ENCODE measurements at places on chromosomes 13 and 19.
A peak's percentile ranks its signal among the peaks of the same experiment; 100 is the strongest.

GRCh38 chr13:97432232-97432916, 1.6 kb upstream of the RAP2A start:
- no peak for DNase-seq

GRCh38 chr19:8208922-8209461, at the start of gene CERS4:
TSS of gene CERS4 (plus strand) at chr19:8209370. CDS start at chr19:8251077, 41,707 bp downstream.
- peak; percentile 71 for DNase-seq

GRCh38 chr13:26420282-26420960, 137.1 kb upstream of the WASF3 start:
- no peak for DNase-seq

GRCh38 chr13:112928972-112929782, 39.8 kb upstream of the MCF2L start:
- DNase-seq: no peak

DNA sequence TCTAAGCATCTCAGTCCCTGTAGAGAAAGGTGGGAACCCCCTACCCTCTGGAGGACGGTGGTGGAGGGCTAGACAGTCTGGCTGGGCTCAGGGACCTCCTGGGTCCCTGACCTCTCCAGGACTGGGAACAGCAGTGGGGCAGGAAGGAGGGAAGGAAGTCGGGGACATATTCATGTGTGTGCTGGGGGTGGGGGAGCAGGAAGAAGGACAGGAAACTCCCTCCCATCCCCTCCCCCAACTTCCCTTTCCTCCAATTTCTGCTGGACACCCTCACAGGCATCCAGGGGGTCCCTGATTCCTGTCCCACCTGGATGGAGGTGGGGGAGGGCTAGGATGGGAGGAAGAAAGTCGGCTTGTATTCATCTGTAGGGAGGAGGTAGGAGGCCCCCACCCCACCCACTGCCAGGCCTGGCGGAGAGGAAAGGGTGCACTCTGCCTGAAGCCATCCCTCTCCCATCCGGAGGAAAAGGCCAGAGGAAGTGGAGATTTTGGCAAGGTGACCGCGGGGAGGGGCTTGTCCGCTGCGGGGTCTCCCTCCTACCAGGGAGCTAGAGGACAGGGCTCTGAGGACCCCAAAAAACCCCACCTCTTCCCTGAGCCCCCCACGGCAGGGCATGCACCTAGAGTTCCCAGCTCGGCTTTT, 2.3 kb downstream of the NOVA2 start:
- DNase-seq: no peak

GRCh38 chr19:7916955-7917266, 2.3 kb downstream of the TGFBR3L start:
- no peak for DNase-seq

GRCh38 chr13:60453490-60453889, 56.5 kb downstream of the TDRD3 start:
- no peak for DNase-seq

DNA sequence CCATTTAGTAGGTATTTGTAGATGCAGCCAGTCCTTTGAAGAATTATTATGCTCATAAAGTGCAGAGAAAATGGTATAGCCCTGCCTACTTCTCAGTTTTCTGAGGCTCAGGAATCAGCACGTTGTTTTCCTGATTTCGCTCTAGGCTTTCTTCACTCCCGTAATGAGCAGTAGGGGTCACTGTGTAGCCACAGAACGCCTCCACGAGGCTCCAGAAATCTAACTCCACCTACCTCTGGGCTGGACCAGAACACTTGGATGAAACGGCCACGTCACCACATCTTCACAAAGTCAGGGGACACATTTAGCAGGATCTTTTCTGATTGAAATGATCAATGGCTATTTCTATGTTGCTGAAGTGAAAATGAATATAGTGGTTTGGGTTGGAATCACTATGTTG, 49.8 kb upstream of the GTF3A start:
- DNase-seq: peak; percentile 29

- peak; percentile 47 for DNase-seq
Observed at GRCh38 chr19:45250832-45251451, at the start of gene MARK4. TSS of gene MARK4 (plus strand) at chr19:45251271. CDS start at chr19:45251589, 318 bp downstream.

DNA sequence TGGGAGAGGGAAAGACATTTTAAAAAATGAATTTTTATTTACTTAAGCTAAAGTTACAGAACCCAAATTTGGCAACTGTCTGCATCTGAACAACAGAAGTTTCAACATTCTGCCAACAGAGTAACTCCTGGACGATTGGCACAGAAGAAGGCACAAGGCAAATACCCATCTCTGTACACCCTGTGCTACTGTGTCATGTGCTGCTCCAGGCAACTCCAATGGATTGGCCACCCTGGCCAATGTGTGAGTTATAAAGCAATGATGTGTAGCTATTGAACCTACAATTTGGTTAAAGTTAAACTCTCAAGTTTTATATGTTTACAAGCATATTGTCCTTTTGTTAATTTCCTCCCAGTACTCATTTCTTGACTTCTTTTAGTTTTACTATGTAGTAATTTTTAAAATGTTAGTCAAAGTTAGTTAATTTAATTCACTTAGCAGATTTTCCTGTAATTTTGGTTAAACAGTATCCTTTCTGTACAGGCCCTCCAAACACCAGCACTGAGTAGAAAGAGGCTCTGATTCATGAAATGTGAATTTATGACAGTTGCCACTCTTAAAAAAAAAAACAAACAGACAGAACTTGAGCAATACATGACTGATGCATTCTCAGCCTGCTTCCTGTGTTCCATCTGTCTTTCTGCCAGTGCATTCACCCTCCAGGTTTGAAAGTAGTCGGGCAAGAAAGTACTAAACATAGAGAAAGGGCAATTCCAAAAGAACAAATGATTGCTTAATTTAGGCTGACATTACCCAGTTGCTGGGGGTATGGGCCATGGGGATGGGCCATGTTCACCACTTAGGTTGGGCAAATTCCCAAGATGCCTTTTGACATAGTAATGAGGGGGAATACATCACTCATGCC, 5.9 kb downstream of the STARD13 start:
- DNase-seq: no peak

DNA sequence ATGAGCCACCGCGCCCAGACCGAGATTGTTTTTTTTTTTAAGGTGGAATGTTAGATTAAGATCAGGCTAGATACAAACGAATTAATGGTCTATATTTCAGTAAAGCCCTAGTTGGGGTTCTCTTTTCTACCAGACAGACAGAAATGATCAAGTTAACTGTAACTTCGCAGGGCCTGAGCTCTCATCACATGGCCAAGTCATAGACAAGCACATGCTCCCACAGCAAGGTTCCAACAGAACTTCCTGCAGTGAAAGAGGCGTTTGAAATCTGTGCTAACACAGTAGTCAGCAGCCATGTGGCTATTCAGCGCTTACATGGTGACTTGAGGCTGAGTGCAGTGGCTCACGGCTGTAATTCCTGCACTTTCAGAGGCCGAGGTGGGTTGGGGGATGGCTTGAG, 34.7 kb upstream of the SEMA6B start:
- no peak for DNase-seq

- peak; percentile 21 for DNase-seq
Observed at GRCh38 chr19:3507371-3508120, 1.4 kb downstream of the FZR1 start.

GRCh38 chr19:24078680-24079079, 8.3 kb upstream of the ZNF254 start:
- no peak for DNase-seq

DNA sequence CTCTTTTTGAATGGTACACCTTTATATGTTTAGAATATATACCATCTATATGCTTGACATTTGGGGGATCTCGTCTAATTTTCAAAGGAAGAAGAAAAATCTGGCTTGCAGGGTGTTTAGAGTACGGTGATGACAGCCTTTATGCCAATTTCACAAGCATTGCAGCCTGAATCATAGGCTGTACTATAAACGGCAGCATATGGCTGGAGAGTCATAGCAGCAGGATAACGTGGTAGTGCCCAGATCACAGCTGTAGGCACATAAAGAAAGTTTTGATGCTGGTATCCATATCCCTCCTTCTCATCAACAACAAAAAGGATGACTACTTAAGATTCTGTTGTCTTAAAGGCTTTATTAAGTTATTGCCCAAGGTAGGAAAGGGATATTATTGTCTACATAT, 253.0 kb downstream of the PCDH9 start:
- no peak for DNase-seq

DNA sequence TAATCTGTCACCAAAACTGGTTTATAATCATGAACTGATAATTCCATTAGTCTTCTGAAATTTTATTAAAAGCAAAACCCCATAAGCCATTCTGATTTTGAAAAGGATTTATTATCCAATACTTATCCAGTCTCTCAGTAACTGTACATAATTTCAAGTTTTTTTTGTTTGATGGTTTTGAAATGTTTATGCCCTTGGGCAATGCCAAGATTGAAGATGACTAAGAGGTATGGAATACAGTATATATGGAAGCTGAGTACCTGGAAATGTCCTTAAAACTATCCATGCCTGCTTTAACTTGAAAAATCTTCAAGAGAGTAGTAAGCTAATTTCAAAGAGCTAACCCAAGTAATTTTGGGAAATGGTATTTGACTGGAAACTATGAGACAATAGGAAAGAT, 1.8 kb upstream of the NEK5 start:
- DNase-seq: no peak

DNA sequence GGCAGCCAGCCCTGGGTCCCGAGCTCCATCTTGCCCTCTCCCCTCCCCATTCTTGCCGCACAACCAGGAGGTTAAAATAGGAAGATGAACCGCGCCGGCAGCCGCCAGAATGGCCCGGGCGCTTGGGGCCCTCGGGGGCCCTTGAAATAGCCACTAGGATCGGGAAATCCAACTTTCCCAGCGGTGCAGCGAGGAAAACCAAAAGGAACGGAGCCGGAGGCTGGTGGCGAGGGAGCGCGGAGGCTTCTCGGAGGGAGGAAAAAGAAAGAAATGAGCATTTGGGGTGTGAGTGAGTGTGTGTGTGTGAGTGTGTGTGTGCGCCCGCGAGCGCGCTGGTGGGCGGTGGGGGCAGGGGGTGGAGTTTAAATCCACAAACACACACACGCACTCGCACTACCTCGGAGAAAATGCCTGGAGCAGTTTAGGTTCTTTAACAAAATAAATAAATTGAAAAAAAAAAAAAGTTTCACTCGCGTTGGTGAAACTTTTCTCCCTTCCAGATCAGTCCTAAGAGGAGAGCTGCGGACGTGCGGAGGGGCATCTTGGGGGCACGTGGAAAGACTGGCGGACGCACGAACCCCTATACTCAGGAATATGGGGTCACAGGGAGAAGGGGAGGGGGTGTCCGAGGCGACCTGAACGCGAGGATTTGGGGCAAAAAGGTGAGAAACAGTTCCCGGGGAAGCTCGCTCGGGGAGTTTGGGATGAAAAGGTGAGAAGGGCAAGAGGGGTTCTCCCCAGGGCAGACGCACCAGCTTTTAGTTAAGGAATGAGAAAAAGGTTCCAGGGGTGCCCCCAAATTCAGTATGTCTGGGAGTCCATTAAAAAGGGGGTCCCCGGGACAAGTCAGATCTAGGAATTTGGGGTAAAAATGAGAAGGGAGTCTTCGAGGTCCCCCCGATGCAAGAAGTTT, 1.3 kb downstream of the RFX2 start:
- peak; percentile 39 for DNase-seq

- DNase-seq: no peak
Observed at GRCh38 chr13:112747256-112747655, 57.4 kb downstream of the ATP11A start.

DNA sequence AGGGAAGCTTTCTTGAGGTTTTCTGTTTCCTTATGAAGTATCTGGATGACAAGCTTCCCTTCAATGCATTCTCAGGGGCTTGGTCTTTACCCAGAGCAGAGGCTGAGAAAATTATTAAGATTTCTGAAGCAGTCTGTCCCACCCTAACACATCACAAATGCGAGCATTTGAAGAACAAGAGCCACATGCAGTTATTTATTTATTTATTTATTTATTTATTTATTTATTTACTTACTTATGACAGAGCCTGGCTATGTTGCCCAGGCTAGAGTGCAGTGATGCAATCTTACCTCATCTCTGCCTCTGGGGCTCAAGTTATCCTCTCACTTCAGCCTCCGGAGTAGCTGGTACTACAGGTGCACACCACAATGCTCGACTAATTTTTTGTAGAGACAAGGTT, 38.4 kb downstream of the SPRYD7 start:
- DNase-seq: no peak

DNA sequence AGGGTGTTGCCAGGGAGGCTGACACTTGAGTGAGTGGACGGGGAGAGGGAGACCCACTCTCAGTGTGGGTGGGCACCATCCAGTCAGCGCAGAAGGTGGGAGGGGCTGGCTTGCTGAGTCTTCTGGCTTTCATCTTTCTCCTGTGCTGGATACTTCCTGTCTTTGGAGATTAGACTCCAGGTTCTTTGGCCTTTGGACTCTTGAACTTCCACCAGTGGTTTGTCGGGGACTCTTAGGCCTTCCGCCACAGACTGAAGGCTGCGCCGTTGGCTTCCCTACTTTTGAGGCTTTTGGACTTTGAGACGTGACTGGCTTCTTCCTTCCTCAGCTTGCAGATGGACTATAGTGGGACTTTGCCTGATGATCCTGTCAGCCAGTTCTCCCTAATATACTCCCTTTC, 4.3 kb upstream of the LENG8 start:
- DNase-seq: no peak

- no peak for DNase-seq
Observed at GRCh38 chr13:24261566-24261965, 47.8 kb upstream of the C1QTNF9 start.

DNA sequence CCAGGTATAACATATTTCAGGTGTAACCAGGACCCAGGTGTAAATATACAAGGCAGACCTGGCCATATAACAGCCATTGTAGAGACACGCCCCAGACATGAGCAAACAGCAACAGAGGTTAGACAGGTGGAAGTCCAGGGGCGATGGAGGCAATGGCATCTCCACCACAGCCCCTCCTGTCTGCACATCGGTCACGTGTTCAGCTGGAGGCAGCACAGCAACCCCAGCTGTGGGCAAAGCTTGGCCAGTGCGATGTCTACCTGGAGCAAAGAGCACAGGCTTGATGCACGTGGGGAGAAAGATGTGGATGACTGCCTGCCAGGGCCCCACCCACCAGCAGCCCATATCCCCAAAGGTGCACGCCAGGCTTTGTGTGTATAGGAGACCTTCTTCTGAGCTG, 4.4 kb downstream of the CYP4F2 start:
- no peak for DNase-seq

DNA sequence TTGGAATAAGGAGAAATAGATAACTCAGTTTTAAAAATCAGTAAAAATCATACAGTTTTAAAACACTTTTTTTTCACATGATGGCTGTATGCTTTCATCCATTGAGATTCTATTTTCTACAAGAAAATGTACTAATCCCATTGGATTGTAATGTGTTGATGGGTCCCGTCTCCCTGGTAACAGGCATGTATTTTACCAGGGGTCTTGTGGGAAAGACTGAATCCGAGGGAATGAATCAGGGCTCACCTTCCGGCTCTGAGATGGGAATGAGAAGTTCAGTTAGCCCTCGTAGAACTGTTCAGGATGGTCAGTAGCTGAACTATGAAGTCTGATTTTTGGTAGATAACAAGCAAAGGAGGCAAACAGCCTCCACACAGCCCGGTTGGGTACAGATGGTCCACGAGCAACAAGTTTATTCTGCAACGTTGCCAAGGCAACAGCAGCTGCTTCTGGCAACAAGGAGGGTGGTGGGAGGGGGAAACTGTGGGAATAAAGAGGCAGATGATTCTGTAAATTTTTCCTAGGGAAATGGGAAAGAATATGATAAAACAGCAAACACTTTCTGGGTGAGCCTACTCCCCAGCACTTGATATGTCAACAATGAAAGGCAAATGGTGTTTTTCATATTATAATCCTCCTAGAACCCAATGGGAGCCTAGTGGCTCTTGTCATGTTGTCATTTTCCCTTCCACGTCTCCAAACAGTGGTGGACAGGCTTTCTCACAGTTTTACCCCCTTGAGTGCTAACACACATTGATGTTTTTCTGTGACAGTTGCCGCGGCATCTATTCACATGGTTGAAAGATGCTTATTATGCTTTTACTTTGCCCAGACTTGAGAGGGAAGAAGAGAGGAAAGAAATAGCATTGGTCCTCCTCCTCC, 12.4 kb upstream of the SIAH3 start:
- DNase-seq: no peak

- no peak for DNase-seq
Observed at GRCh38 chr19:17296273-17296672, 7.0 kb downstream of the ABHD8 start.
